ENCODE measurements at places on chromosomes 1 and 21.

- no peak for DNase-seq
Measured at GRCh38 chr1:27237112-27237511, 2.7 kb downstream of the WDTC1 start.

- DNase-seq: no peak
Measured at GRCh38 chr1:32828341-32828740, 10.9 kb downstream of the S100PBP start.

DNA sequence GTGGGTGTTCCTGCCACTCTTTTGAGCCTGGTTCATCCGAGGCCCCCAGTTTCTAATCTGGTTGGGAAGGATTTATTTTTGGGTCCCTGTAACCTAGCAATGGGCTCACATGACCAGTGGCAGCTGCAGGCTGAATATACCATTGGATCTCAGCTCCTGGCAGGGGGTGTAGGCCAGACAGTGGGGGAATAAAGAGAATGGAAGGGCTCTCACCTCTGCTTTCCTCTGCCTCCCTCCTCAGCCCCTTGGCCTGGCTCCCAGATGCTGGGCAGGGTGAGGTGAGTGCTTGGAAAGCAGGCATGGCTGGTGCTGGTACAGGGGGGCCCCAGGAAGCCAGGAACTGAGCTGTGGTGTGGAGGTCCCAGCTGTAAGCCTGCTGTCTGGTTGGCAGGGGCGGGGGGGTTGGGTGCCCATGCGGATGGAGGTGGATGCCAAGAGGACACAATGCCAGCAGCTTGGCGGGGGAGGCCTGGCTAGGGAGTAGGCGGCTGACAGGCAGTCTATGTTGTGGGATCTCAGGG is 3.6 kb upstream of the GPR61 start:
- DNase-seq: no peak

DNA sequence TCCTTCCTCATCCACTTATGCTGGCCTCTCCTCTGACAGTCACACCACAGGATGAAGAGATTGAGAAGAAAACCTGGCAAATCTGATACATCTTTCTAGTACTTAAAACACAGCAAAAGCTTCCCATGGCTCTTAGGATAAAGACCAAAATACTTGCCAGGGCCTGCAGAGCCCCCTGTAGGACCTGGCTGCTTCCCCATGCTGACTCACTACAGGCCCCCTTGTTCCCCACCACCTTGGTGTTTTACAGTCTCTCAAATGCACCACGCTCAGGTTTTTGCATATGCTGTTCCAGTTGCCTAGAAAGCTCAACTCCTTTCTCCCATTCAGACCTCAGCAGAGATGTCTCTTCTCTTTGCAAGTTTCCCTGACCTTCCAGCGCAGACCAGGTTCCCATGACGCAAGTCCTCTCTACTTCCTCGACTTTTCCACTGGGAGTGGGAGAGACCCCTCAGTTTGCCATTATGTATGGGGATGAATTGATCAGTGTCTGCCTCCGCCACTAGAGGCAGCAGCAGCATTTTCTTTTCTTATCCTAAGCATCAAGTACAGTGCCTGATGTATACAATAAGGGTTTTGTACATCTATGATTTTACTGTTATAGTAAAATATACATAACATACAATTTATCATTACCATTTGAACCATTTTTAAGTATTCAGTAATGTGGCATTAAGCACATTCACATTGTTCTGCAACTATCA is 113.8 kb upstream of the C8B start:
- DNase-seq: no peak

GRCh38 chr1:13478692-13479091 is 35.1 kb downstream of the LRRC38 start:
- DNase-seq: no peak

DNA sequence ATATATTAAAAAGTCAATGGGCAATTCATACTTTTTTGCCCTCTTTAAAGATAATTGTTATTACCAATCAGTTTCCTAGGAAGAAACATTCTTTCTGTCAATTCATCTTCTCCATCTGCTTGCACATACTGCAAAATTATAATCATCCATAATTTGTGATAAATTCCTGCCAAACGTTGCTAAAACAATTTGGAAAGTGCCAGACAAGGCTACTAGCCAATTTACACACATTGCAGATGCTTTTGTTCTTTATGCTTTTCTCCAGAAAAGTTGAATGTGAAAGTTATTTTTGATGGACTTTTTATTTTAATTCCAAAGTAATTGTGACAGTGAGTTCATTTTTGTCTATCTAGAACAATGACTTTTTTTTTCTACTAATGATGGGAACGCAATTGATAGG is 992.8 kb upstream of the ADGRL2 start:
- no peak for DNase-seq
